ENCODE measurements at places on chromosomes 11 and 22.
A peak's percentile ranks its signal among the peaks of the same experiment; 100 is the strongest.

- DNase-seq: peak; percentile 65
Measured at GRCh38 chr11:68296344-68297051, 15.9 kb upstream of the LRP5 start.

DNA sequence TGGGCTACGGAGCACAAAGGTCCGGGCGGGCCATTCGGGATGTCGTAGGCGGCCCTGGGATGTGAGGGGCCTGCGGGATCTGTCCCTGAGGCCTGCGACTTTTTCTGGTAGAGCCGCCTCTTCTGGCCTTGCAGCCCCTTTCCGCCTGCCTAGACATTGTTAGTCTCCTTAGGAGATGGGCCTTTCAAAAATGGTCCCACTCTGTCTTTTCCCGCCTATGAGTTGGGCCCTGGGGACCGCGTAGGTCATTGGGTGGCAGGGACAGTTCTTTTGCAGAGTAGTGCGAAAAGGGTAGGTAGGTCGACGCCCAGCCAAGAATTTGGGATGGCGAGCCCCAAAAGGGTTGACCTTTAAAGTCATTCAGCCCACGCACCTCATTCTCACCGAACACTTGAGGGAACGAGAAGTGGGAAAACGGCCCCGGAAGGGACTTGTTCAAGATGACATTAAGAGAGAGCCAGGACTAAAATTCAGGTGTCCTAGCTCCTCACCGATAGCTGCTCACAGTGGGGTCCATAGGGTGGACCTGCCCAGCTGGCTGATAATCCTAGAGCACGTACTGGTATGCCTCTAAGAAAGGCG lies 785 bp downstream of the OTUB1 start:
- DNase-seq: peak; percentile 20

DNA sequence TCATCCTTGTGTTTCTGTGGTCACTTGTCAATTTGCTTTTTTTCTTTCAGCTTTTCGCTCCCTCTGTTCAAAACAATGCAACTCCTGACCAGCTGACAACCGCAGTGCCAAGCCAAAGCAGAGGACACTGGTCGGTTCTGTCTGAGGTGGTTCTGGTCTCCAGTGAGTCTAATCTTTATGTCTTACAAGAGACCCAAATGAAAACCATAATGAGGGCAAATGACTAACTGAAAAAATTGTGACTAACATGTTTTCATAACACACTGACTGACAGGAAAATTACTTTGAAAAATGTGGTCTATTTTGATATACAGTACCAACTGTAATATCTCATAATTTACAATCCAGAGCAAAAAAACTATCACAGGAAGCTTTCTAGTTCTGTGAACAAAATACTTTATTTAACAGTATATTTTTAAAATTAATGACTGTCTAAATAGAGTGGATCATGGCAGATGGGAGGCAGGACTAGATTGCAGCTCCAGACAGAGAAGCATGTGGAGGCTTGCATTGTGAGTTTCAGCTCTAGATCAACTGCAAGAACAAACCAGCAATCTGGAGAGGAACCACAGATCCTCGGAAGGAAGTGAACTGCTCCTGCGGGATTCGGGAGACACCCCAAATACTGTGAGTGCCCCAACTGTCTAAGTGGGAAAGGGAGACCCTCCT lies 311.8 kb downstream of the SBF2 start:
- no peak for DNase-seq

DNA sequence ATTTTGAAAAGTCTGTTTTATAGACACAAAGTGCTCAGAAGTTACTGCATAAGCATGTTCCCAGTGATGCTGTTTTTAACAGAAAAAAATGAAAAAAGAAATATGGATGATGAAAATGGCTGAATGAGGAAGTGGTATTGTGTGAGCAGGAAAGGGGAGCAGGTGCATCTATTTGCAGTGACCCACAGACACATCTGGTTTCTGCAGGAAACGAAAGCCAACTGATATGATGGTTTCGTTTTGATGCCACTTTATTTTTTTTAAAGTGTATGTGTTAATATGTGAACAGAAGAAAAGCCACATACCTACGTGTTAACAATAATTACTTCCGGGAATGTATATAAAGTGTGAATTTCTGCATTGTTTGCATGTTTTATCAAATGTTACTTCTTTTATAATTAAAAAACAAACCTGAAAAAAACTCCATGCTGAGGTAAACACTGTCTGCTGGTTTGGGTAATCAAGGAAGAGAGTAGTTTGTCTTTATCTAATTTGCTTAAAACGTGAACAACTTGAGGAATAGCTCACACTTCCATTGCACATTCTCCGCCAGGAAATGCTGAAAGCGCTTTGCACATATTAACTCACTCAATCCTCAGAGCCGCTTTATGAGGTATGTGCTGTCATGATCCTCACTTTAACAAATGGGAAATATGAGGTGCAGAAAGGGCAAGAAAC lies 1335.9 kb downstream of the TBC1D22A start:
- DNase-seq: peak; percentile 90

- DNase-seq: no peak
Measured at GRCh38 chr11:62050716-62051115, 73.1 kb upstream of the INCENP start.

DNA sequence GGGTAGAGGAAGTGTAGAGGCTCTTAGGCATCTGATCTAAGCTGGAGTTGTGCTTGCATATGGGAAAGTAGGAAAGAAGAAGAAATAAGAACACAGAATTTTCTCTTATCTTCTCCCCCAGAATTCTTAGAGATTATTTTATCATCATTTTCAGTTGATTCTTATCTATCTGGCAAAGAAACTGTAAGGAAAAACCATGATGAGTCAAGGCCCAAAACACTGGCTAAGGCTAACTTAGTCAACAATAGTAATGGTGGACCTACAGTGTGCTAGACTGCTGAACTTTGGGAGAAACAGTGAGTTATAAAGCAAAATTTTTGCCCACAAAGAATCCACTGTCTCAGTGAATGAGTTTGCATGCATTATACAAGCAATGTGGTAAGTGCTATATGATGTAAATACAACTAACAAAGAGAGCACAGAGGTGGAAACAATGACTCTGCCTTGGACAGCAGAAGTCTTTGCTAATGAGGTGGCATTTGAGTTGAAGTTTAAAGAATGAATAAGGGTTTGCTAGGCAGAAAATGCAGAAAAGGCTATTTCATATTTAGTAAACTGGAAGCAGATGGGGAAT lies 344.5 kb upstream of the PLET1 start:
- DNase-seq: no peak

- peak; percentile 72 for DNase-seq
Measured at GRCh38 chr22:37186228-37186996, 1.6 kb downstream of the C1QTNF6 start.

DNA sequence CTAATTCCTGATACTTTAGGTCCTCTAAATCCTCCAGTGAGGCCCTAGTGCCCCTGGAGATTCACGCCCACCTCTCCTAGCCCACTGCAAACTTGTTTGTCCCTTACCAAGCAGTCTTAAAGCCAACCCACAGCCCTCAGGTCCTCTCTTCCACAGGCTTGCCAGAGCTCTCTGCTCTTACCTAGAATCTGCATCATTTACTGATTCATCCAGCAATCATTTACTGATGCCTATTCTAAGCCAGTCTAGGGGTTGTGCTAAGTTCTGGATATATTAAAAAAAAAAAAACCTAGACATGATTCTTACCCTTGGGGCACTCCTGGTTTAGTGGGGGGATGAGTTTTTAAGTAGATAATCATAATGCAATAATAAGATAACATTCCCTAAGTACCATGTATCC lies 43.0 kb upstream of the PLET1 start:
- DNase-seq: no peak

DNA sequence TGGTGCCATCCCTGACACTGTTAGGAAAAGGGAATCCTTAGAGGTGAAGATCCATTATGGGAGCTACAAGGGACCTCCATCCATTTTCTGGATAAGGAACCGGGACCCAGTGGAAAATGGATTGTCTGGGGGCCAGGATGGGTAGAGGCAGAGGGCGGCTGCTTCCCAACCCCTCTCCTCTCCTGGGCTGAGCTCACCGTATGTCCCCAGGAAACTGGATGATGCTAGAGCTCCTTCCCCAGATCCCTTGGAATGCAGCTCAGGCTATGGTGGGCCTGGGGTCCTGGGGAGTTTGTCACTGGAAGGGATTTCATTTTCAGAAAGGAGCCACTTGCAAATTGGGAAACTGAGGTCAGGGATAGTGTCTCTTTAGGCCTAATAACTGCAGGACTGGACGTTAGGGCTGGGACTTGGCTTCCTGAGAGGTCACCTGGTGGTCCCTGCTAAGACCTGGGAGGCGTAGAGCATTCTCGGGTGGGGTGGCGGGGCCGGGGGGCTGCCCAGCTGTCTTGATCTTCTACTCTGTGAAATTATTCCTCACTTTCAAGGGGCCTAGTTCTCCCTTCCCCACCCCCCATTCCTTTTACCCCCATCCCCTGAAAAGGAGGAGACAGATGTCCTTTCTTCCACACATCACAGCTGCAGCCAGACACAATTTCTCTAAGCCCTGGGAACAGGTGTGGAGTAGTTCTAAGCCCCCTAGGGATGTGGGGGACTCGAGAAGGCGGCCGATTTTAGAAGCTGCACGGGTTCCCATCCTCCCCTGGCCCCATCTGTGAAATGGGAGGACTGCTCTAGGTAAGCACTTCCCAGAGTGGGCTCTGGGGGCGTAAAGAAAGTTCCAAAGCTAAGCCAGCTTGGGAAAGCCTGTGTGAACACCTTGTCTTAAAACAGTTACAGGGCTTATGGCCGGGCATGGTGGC lies 99.8 kb downstream of the PKNOX2 start:
- DNase-seq: no peak

DNA sequence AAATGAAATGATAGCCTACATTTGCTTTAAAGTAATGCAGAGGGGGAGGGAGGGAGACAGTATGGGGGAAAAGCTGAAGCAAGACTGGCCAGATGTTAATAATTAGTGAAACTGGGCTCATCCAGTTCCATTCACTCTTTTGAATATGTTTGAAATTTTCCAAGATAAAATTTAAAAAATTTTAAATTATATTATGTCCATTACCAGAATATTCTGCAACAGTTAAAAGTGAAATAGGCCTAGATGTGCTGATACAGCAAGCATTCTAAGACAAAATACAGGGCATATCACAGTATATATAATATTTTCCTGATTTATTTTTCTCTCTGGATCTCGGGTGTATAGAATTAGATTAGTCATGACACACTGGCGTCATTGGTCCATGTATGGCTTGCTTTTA lies 13.6 kb upstream of the ZNRF3 start:
- DNase-seq: no peak

- no peak for DNase-seq
Measured at GRCh38 chr11:115887727-115888126, 383.5 kb upstream of the CADM1 start.

- DNase-seq: no peak
Measured at GRCh38 chr11:23023319-23023718, 163.0 kb upstream of the CCDC179 start.

GRCh38 chr11:8201644-8202365 lies 33.0 kb upstream of the RIC3 start:
- no peak for DNase-seq

DNA sequence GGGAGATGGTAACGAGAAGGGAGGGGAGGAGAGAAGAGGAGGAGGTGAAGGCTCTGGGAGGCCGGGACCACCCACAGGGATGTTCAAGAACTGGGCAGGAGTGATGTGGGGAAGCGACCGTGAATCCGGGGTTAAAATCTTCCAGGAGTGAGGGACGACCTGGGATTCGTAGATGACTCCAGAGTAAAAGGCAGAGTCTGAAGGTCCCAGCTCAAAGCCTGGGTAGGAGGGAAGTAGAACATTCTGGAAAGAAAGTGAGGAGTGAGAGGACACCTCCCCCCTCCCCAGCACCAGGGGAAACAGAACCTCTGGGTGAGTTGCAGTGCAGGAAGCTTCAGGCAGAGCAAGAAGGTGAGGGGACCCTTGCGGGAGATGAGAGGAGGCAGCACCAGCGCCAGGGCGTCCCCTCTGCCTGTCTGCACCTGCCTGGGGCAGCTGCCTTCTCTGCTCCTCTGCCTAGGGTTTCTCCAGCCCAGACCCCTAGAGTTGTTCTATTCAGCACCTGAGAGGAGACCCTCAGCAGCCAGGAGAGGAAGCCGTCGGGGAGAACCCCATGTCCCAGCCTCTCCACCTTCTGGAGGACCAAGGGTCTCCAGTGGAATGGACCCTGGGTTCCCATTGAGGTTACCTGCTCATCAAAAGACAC lies 49.7 kb downstream of the LINC01488 start:
- no peak for DNase-seq

- DNase-seq: no peak
Measured at GRCh38 chr11:27124514-27125264, 84.1 kb downstream of the BBOX1 start.

DNA sequence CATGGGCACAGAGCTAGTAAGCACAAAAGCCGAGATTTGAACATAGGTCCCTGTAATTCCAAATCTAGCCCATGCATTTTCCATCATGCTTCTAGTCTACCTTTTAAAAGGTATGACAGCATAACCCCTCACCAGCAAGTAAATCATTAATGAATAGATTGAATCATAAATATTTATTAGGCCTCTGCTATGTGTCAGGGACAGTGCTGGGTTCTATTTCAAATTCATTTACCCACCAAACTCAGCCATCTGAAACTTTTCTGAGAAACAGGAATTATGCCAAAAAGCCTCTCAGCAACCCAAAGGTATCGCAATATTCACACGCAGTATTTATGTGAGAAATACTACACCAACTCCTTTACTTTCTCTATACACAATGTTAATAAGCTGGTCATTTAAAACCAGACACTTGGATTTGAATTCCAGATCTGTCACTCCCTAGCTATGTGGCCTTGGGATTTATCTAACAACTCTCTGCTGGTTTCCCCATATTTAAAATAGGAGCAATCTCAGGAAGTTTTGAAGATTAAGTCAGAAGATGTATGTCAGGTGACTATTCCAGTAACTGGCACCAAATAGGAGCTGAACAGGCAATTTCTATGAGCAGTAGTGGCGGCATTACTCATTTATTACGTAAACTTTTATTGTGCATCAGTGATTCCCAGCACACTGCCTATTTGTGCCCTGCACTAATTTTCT lies 191.4 kb downstream of the TENM4 start:
- DNase-seq: no peak

- DNase-seq: no peak
Measured at GRCh38 chr11:73416786-73417185, 40.6 kb downstream of the RELT start.

DNA sequence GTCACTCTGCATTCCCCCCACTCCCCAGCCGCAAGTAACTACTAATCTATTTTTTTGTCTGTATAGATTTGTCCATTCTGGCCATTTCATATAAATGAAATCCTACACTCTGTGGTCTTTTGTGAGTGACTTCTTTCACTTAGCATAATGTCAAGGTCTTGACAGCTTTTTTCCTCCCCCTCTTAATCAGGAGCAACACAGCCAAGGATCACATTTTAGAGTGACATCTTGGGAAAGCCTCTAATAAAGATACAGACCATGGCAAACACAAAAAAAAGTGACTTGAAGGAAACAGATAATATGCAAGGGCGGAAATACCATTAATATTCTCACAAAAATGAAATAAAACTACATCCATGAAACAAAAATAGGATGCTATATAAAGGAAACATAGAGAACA lies 43.9 kb downstream of the RAB30 start:
- no peak for DNase-seq

GRCh38 chr11:10375280-10375971 lies 70.6 kb downstream of the ADM start:
- DNase-seq: no peak

GRCh38 chr11:86863476-86863875 lies 63.1 kb downstream of the PRSS23 start:
- no peak for DNase-seq

All from RPMI8226 (cell line).